HFFc6 (cell line): ENCODE measurements at places on chromosomes 12 and 14. TPM values are rescaled to one million over a fixed set of nuclear protein-coding genes. Genes with fewer than 3 reads are reported as not detected.

The ARHGAP5 gene
- total RNA-seq = 75.4 and 91.5 TPM in 2 replicates

The KCNA5 gene
- total RNA-seq = not detected in 3 replicates

The CFAP54 gene
- total RNA-seq = 0.40 to 0.99 TPM (median 0.58 TPM) in 3 replicates

The TAS2R20 gene
- 0.18 to 0.34 TPM (median 0.19 TPM) in 3 replicates for total RNA-seq

The FITM1 gene
- 0.21 TPM in 1 of 3 replicates, not detected in the others for total RNA-seq

DNA sequence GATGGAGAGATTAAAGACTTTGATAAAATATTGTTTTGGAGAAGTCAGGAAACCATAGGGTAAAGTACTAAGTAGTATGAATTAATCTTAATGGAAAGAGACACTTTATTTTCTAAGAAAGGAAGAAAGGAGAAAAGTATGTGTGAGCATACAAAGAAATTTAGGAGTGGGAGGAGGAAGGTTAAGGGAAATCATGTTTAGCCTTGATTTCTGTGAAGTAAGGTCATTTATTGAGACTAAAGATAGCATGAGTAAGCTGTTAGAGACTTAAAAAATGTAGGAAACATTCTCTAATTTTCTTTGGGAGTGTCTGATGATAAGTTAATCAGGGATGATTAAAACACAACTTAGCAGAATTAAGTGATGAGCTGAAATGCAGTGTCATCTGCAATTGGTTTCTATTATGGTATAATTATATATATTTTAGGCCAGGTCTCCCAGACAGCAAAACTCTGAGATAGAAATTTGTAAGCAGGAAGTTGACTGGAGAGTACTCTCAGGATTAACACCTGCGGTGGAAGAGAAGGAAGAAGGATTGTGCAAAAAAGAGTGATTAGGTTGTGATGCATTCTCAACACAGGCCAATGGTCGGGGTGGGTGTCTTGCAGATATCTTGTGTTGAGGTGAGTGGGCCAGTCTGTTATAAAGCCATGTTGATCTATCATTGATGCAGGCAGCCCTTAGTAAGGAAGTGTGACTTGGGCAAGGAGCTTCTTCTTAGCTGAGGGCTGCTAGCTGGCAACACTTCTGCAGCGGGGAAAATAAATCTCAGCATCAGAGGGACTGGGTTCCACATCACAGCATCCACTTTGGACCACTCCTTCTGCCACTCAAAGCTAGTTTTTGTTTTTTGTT is 256.2 kb downstream of the AEBP2 start:
- H3K4me3 ChIP-seq = peak overlapping the region; percentile 4
- H3K27me3 ChIP-seq = no peaks in the 10 kb centered on the region
- no peaks in the 10 kb centered on the region; the same call in 1 of the 2 replicates for H3K36me3 ChIP-seq
- H3K27ac ChIP-seq = peak overlapping the region; percentile 56
- no peak for DNase-seq
- peaks cover 46% of the 10 kb centered on the region for H3K4me1 ChIP-seq

- H3K27ac ChIP-seq = peak overlapping the region; percentile 97
- no peaks in the 10 kb centered on the region for H3K36me3 ChIP-seq
- H3K27me3 ChIP-seq = no peaks in the 10 kb centered on the region; the same call in 1 of the 2 replicates
- peaks cover 49% of the 10 kb centered on the region for H3K4me1 ChIP-seq
- DNase-seq = peak; percentile 91
Observed at GRCh38 chr14:23153851-23154796, 29.3 kb downstream of the SLC7A8 start.

DNA sequence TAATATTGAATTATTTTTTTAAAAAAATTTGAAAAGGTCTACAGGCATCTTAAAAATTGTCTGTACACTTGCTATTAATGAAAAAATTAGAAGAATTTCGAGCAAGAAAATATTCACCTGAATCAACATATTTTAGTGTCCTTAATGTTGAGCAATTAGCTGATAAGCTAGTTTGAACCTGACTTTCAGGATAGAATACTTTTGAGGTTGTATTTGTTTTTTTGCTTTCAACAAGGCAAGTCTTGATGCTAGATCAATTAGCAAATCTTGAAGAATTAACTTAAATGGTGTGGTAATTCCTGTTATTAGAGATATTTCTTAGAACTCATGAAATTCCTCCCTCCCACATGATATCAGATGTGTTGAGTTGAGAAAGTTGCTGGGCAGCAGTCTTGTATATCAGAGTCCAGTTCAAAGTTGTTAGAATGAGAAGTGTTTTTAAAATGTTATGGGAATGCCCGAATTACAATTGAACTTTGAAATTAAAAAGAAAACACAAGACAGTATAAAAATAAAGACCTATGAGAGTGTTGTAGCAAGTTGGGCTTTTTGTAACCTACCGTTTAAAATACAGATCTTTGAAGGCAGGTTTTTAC is 119.2 kb downstream of the TRMT5 start:
- H3K36me3 ChIP-seq = peaks cover 17% of the 10 kb centered on the region
- no peak overlapping the region for H3K4me3 ChIP-seq
- H3K4me1 ChIP-seq = 0 out of 2 replicates have a peak, but pooled peaks cover 6% of the 10 kb centered on the region
- H3K27me3 ChIP-seq = no peaks in the 10 kb centered on the region

- DNase-seq = no peak
- no peak overlapping the region for H3K4me3 ChIP-seq
- H3K36me3 ChIP-seq = peaks cover 27% of the 10 kb centered on the region
- peaks cover 28% of the 10 kb centered on the region for H3K4me1 ChIP-seq
Observed at GRCh38 chr14:92787554-92787953, 6.6 kb upstream of the GOLGA5 start.

- peaks cover 5% of the 10 kb centered on the region for H3K27me3 ChIP-seq
- no peak for DNase-seq
- H3K4me1 ChIP-seq = peaks cover 40% of the 10 kb centered on the region
- H3K27ac ChIP-seq = no peak overlapping the region
- no peak overlapping the region for H3K4me3 ChIP-seq
Observed at GRCh38 chr14:54354096-54354495, 42.7 kb upstream of the CDKN3 start.

- no peak overlapping the region for H3K27ac ChIP-seq
- peaks cover 25% of the 10 kb centered on the region for H3K27me3 ChIP-seq
- no peak for DNase-seq
- H3K4me1 ChIP-seq = no peaks in the 10 kb centered on the region
- H3K4me3 ChIP-seq = no peak overlapping the region
Observed at GRCh38 chr12:51850081-51850964, 1.8 kb upstream of the FIGNL2 start.

- H3K4me1 ChIP-seq = peaks cover 55% of the 10 kb centered on the region
- no peaks in the 10 kb centered on the region for H3K36me3 ChIP-seq
- peaks cover 2% of the 10 kb centered on the region; the same call in 1 of the 2 replicates for H3K27me3 ChIP-seq
- peak overlapping the region; percentile 96 for H3K27ac ChIP-seq
Observed at GRCh38 chr12:119180380-119181040, 1.8 kb downstream of the HSPB8 start.

GRCh38 chr12:46462641-46463355 is 90.2 kb upstream of the SLC38A2 start:
- DNase-seq = no peak
- peaks cover 55% of the 10 kb centered on the region for H3K4me1 ChIP-seq
- H3K27ac ChIP-seq = no peak overlapping the region

DNA sequence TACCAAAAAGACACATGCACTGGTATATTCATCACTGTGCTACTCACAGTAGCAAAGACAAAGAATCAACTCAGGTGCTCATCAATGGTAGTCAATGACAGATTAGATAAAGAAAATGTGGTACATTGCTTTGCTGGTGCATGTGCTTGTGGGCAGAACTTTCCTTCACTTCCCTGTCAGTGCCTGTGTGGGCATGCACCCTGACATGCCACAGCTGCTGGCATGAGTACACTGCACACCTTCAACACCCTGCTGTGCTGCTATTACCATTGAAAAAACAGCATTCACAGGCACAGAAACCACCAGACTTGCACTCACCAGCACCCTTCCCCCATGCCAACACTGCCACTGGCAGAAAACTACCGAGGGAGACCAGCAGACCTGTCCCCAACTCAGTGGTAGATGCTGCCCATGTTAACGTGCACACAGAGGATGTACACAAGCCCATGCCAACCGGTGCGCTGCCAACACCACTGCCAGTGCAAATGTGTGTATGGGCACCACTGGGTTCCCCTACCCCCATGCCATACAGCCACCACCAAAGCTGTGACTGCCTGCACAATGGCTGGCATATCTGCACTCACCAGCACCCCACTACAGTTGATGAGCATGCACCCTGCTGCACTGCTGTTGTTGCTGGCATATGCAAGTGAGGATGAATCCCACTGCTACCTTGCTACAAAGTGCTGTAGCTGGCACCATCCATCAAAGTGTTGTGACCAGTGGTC is 57.4 kb downstream of the APOBEC1 start:
- no peak for DNase-seq
- no peak overlapping the region for H3K4me3 ChIP-seq
- H3K27ac ChIP-seq = no peak overlapping the region
- peaks cover 32% of the 10 kb centered on the region for H3K4me1 ChIP-seq
- H3K36me3 ChIP-seq = no peaks in the 10 kb centered on the region

DNA sequence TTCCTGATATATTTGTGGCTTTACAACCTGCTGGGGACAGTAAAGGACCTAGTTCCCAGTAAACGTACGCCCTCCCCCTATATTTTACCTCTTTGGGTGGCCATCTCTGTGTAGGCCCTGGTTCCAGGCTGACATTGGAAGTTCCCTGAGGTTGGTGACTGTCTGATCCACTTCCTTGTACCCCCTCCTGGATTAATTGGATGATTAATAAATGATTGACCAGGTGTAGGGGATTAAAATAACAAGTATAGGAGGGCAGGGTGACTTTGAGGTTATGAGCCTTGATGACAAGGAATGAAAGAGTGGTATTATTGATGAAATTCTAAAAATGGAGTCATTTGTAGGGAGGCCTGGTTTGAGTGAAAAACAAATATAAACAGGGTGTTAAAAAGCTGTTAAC is 9.6 kb downstream of the SUSD6 start:
- H3K27me3 ChIP-seq = no peaks in the 10 kb centered on the region
- peaks cover 80% of the 10 kb centered on the region for H3K4me1 ChIP-seq
- no peaks in the 10 kb centered on the region for H3K36me3 ChIP-seq
- DNase-seq = no peak
- no peak overlapping the region for H3K27ac ChIP-seq
- no peak overlapping the region for H3K4me3 ChIP-seq

DNA sequence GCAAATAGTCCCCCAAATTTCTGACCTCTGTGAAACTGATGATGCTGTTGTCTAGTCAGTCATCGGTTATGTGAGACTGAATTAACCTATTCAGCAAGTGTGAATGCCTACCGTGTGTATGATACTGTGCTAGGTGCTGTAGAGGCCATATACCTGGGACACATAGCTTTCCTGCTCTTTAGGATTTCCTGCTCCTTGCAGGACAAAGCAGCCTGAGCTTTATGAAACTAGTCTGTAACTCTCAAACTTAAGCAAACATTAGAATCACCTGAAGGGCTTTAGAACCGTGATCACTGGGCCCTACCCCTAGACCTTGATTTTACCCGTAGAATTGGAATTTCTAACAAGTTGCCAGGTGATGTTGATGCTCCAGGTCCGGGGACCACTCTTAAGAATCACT is 6.9 kb downstream of the MARK3 start:
- H3K4me1 ChIP-seq = peaks cover 68% of the 10 kb centered on the region
- H3K36me3 ChIP-seq = peaks cover 11% of the 10 kb centered on the region; the same call in 1 of the 2 replicates

DNA sequence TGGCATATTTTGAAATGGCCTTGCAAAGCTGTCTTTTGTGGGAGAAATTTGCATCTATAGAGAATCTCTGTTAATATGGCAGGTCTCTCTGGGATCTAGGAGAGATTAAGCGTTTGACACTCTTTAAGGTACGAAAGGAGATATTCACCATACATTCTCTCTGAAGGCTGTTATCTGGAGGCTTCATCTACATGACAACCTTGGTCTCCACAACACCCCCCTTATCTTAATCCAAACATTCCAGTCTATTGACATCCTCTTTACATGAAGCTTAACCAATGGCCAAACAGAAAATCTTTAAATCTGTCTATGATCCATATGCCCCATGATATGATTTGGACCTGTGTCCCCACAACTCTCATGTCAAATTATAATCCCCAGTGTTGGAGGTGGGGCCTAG is 137.4 kb downstream of the DERA start:
- H3K36me3 ChIP-seq = no peaks in the 10 kb centered on the region; the same call in 1 of the 2 replicates
- no peaks in the 10 kb centered on the region for H3K27me3 ChIP-seq
- H3K4me3 ChIP-seq = no peak overlapping the region
- no peak for DNase-seq
